ENCODE measurements at places on chromosomes 7 and 10.

DNA sequence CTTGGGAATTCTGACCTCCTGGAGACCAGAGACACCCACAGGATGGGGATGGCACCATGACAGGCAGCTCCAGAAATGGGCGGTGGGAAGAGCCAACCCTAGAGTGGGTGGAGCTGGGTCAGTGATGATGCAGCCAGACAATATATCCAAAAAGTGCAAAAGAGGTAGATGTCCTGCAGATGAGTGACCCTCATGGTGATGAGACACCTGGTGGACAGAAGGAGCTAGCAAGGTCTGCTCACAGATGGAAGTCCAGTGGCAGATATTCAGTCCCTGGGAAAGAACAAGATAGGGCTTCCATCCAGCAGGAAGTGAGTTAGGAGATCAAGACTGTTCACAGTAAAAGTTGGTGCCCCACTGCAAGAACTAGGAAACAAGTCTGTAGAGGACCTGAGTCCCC, 19.2 kb upstream of the GRB10 start:
- no peak for DNase-seq

DNA sequence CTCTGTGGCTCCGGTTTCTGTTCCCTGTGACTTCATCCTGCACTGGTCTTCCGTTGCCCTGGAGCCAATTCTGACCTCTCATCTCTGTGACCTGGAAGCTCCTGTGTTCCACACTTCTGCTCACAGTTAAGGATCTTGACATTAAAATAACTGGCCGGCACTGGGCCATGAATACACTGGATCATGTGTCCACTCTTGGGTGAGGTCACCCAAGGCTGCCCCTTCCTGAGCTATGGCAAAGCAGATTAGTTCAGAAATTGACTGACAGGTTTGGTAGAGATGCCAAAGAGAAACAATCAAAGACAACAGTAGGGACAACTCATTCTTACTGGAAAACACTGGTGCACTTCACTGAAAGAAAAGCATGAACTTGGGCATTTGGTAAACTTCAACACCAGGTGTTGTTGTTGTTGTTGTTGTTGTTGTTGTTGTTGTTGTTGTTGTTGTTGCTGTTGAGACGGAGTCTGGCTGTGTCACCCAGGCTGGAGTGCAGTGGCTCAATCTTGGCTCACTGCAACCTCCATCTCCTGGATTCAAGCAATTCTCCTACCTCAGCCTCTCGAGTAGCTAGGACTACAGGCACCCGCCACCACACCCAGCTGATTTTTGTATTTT, 36.7 kb upstream of the GRID1 start:
- no peak for DNase-seq

- no peak for DNase-seq
These were observed 7.8 kb upstream of the DIP2C start for GRCh38 chr10:697097-697875.

GRCh38 chr10:48503293-48503911, 101.5 kb downstream of the ARHGAP22 start:
- DNase-seq, result no peak

- DNase-seq, result no peak
These were observed 35.3 kb downstream of the AMZ1 start for GRCh38 chr7:2723138-2723850.

DNA sequence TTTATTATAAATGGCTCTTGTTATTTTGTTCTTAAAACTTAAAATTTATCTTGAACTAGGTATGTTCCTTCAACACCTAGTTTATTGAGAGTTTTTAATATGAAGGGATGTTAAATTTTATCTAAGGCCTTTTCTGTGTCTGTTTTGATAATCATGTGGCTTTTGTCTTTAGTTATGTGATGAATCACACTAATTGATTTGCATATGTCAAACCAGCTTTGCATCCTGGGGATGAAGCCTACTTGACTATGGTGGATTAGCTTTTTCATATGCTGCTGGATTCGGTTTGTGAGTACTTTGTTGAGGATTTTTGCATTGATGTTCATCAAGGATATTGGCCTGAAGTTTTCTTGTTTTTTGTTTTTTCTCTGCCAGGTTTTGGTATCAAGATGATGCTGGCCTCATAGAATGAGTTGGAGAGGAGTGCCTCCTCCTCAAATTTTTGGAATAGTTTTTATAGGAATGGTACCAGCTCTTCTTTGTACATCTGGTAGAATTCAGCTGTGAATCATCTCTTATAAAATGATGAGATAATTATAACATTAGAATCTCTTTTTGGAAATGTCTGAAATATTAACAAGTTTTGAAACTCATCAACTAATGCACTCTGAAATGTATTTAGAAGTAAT, 78.7 kb upstream of the AGR3 start:
- no peak for DNase-seq

- DNase-seq, result no peak
These were observed 93.1 kb downstream of the ADARB2 start for GRCh38 chr10:1644191-1644711.

DNA sequence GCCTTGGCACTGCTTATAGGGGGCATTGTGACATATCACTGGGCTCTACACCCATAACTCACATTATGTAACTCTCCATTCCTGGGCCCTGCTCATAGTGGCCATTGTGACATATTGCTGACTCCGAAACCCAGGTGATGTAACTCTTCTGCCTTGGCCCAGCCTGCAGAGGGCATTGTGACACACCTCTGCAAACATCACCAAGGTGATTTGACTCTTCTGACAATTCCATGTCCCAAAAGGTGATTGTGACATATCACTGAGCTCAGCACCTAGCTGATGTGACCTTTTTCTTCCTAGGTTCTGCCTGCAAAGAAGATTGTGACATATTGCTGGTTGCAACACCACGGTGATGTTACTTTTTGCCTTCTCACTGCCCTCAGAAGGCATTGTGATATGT, 36.5 kb upstream of the ZNF680 start:
- no peak for DNase-seq

DNA sequence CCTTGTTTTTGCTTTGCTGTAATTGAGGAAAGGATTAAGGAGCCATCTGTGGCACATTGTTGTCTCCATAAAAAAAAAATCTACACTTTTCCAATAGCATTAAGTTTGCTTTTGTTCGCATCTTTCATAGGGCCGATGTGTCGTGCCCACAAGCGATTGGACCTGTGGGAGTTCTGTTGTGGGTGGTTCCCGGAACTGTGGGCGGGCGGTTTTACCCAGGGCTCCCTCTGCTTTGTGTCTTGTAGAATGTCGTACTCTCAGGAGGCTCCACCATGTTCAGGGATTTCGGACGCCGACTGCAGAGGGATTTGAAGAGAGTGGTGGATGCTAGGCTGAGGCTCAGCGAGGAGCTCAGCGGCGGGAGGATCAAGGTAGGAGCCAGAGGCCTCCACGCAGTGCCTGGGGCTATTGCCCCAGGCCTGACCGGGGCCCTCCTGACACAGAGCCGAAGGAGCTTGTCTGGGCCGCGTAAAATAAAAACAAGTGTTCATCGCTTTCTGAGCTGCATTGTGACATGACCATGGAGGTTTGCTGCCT, 92.4 kb downstream of the ACTR3B start:
- no peak for DNase-seq

DNA sequence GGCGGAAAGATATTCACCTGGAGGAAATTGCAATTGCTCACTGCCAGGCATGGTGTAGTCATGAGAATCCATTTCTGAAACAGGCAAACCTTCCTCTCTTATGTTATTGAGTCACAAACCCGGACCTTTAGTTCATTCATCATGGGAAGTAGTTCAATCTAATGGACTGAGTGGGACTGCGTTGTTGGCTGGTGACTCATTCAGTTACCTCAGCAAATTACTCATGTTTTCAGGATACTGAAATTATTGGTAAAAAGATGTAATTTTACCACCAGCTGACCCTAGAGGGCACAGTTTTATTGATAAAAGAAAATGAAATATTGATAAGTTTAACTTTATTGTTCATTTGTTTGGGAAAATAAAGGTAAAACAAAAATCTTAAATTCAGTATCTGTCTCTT, 1194.4 kb upstream of the SORCS1 start:
- DNase-seq, result peak; percentile 12

DNA sequence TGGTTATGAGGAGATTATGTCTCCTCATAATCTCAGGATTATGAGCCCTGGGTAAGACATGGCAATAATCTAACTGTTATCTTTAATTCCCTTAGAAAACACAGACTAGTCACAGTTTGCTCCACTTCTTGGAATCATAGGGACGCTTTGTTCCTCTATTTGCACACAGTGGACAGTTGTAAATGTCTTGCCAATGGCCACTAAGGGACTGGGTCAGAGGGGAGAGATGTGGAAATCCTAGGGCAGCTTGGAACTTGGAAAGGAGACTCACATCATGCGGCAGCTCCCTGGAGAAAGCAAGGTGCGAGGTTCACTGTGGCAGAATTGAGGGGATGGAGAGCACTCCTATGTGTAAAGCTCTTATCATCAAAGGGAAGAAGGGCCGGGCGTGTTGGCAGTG, 266.1 kb downstream of the PRPF18 start:
- no peak for DNase-seq

GRCh38 chr7:74495112-74496086, 41.7 kb downstream of the GTF2IRD1 start:
- no peak for DNase-seq

DNA sequence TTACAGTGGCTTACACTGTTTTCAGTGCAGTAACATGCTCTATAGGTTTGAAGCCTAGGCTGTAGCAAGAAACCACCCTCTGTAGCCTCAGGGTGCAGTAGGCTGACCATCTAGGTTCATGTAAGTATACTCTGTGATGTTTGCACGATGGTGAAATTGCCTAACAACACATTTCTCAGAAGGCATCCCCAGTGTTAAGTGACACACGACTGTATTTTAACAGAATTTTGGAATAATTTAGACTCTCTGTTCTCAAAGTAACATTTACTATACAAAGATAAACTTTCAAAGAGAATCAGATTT, 44.6 kb upstream of the BHLHA15 start:
- no peak for DNase-seq

GRCh38 chr10:72218325-72218724, 2.2 kb upstream of the ASCC1 start:
- DNase-seq, result no peak

- DNase-seq, result peak; percentile 84
These were observed 77.9 kb downstream of the SNX10 start for GRCh38 chr7:26369593-26369992.

DNA sequence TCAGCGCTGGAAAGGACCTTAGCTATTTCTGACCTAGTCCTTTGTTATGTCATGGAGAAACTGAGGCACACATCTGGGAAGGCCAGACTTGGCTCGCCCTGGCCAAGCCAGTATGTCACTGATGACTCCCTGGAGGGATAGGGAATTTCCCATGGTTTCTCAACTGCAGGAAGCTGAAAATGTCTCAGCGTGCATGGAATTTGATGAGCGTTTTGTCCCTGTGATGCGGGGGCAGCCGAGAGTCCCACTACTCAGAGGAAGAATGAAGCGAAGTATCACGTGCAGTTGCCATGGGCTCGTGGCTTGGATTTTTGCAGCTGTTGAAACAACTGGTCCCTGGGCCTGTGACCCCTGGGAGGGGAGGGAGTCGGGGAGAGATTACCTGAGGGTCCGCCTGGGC, 44.8 kb downstream of the CLIP2 start:
- DNase-seq, result peak; percentile 65

GRCh38 chr7:37265876-37266275, 182.8 kb downstream of the ELMO1 start:
- no peak for DNase-seq

- DNase-seq, result peak; percentile 79
These were observed 1.1 kb downstream of the PLXDC2 start for GRCh38 chr10:19817231-19817933.

DNA sequence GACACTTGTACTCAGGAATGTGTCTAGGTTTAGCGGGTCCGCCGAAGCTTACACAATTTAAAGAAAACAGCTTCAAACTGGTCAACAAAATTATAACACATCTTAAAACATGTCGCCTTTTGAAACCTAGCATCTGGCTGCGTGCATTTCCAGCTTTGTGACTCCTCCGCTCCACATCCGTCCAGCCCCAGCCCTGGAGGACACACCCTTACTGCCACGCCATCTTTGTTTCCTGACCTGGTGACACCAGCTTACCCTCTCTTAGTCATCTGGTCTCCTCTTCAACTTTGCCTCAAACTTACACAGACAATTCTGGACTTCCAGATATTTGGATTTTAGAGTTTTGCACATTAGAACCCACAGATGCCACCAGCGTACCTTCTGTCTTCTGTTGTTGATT, 198.7 kb upstream of the VSTM2A start:
- DNase-seq, result no peak

DNA sequence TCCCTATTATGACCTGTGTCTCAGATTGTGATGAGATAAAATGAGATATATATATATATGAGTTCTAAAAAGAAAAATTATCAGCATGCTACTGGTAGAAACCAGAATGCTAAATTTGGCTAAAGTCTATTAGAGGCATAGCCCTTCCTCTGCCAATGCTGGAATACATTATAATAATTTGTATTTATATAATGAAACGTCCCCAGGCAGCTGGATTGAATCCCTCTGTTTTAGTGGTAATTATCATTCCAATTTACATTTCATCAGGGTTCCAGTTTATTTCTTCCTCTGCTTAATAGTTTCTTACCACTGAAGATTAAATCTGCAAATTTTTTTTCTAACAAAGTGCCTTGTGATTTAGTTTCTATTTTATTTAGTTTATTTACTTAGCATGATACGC, 71.8 kb upstream of the ABI1 start:
- no peak for DNase-seq

GRCh38 chr7:115763347-115763746, 267.2 kb downstream of the TFEC start:
- no peak for DNase-seq

- DNase-seq, result no peak
These were observed 49.7 kb downstream of the NRAP start for GRCh38 chr10:113613977-113614690.

GRCh38 chr7:137390076-137390475, 46.5 kb upstream of the PTN start:
- DNase-seq, result no peak

- DNase-seq, result no peak
These were observed 337.8 kb downstream of the SORCS1 start for GRCh38 chr10:106826716-106827115.

GRCh38 chr7:23892019-23892418, 182.0 kb downstream of the STK31 start:
- DNase-seq, result no peak

GRCh38 chr7:14846405-14846804, 56.1 kb downstream of the DGKB start:
- no peak for DNase-seq

GRCh38 chr7:64619705-64620104, 46.2 kb upstream of the ZNF107 start:
- DNase-seq, result no peak

DNA sequence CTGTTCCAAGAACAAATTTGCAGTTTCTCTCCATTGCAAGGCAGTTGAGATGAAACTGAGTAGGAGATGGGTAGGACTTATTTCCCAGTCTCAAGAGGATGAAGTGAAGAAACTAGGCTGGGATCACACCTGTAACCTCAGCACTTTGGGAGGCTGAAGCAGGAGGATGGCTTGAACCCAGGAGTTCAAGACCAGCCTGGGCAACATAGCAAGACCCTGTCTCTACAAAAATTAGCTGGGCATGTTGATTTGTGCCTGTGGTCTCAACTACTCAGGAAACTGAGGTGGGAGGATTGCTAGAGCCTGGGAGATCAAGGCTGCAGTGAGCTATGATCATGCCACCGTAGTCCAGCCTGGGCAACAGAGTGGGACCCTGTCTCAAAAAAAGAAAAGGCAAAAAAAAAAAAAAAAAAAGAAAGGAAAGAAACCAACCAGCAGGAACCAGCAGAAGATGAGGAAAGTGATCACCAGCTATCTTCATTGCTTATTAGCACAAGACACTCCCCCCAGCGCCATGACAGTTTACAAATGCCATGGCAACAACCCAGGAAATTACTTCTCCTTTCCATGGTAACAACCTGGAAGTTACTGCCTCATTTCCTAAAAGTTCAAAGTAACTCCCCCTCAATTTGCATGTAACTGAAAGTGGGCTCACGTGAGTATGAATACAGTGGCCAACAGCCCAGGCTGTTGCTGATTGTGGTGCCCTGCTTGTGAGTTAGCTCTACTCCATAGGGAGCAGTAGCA, 18.3 kb upstream of the ST8SIA6 start:
- no peak for DNase-seq

Measured in muscle of leg (tissue), 16 donors.